AG04450 (cell line): ENCODE measurements at places on chromosomes 6 and 20.

GRCh38 chr20:56865055-56865454, 235.9 kb downstream of the TFAP2C start:
- DNase-seq: no peak

DNA sequence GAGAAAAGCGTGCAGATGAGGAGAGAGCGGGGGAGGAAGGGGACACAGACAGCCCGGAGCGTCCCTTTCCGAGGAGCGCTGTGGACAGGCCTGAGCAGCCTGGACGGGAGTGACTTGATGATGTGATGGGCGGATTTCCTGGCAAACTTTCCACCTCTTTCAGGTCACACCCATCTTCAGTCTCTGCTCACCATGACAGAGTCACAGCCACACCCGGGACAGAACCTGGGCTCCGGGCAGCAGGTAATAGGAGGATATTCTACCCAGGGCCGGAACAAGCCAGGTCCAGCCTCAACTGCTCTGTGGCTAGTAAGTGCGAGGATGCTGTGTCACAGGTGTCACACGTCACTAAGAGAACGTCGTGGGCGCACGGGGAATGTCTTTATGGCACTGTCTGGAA, 84.3 kb downstream of the THBS2 start:
- DNase-seq: no peak

- no peak for DNase-seq
Measured at GRCh38 chr6:49937017-49937416, 26.9 kb downstream of the DEFB114 start.

DNA sequence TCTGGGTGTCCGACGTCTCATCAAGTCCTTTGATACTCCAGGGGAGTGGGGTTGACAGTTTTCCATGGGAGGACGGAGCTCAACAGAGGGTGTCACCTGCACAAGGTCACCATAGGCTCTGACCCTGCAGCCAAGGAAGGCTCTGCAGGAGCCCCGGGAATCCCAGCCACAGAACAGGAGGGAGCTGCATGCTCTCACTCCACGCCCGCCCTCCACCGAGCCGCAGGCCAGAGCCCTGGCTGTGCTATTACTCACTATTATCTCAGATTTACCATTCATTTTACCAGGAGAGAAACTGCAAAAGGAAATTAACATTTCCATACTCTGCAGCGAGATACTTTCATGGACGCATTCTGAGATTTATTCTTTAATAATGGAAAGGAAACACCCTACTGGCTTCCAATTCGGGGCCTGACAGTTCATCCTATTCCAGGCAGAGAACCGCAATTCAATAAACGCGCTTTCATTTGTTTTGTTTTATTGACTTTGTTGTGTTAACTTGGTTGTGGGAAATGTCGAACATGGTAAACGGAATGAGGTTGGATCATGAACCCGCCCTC, 18.3 kb upstream of the NTSR1 start:
- DNase-seq: no peak

DNA sequence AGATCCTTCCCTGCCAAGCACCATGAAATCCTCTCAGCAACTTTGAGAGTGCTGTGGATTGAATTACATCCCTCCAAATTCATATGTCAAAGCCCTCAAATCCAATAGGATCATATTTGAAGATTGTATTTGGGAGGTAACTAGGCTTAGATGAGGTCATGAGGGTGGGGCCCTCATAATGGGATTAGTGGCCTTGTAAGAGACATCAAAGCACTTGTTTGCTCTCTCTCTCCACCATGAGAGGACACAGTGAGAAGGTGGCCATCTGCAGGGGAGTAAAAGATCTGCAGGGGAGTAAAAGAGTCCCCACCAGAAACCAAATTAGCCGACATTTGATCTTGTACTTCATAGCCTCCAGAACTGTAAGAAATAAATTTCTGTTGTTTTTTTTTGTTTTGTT, 298.2 kb downstream of the SAMD5 start:
- no peak for DNase-seq

DNA sequence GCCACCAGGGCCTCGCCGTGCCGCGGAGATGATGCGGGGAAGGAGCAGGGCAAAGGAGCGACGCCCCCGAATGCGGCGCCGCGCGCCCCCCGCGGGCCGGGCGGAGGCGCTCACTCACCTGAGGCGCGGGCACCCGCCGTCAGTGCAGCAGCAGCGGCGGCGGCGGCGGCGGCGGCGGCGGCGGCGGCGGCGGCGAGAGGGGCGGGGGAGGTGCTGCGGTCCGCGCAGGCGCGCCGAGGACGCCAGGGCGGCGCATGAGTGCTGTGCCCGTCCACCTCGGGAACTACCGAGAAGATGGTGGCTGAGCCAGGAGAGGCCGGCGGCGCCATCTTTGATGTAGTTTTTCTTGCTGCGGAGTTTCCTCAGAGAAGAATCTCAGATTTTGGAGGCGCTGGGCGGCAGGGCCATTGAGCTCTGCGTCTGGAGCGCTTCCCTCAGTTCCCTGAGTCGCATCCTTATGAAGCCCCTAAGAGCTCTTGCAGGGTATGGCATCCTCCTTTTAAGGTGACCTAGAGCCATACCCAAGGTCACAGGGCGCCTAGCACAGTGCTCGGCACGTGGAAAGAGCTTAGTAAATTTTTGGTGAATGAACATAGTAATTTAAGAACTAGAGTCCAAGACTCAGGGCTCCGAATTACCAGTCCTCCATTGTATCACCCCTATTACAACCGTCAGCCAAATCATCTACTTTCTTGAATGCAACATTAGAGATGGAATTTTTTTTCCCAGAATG, at the start of gene NDRG3:
Gene NDRG3 (minus strand): TSS at position 164 of the 733 bp plus-strand sequence. CDS start 24,355 bp downstream, outside the sequence.
- peak; percentile 78 for DNase-seq

GRCh38 chr6:47353871-47354270, 44.2 kb upstream of the TNFRSF21 start:
- DNase-seq: no peak

GRCh38 chr6:143673669-143674068, 4.1 kb upstream of the PHACTR2 start:
- DNase-seq: no peak

DNA sequence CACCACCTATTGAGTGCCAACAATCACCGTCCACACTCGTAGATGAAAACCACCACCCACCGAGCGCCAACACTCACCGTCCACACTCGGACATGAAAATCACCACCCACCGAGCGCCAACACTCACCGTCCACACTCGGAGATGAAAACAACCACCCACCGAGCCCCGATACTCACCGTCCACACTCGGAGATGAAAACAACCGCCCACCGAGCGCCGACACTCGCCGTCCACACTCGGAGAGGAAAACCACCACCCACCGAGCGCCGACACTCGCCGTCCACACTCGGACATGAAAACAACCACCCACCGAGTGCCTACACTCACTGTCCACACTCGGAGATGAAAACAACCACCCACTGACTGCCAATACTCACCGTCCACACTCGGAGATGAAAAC, 129.3 kb downstream of the IRF4 start:
- no peak for DNase-seq
